Fibroblast of skin of left biceps (primary cell): ENCODE measurements at places on chromosomes 5 and 9.

- no peak for DNase-seq
Measured at GRCh38 chr5:125004009-125004408, 257.6 kb upstream of the ZNF608 start.

DNA sequence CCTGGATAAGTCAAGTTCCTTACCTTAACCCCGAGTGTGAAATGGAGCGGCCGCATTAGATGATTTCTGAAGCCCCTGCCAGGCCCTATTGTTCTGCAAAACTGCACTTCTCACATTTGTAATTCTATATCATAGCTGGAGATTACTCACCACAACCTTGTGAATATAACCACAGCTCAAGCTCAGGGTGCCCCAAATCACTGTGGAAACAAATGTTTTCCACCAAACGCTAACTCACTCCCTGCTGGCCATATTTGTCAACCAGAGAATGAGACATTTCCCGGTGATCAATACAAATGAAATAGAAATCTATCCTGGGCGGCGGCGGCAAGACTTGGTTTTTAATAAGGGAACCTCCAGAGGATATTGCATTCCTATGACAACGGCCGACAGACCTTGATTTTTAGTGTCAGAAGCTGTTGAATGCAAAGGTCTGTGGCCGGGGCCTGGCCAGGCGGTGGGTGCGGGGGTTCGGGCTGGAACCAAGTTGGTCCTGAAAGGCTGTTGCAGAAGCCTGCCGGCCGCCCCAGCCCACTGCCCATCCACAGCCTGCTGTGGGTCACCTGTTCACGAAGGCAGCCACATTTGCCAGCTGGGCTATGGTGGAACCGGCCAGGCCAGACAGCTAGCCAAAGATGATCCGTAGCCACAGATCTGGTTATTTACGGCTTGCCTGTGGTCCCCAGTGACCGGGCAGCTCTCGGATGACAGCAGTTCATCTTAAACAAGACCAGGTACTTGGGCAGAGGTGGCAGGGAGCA, 93.9 kb upstream of the LMX1B start:
- no peak for DNase-seq

DNA sequence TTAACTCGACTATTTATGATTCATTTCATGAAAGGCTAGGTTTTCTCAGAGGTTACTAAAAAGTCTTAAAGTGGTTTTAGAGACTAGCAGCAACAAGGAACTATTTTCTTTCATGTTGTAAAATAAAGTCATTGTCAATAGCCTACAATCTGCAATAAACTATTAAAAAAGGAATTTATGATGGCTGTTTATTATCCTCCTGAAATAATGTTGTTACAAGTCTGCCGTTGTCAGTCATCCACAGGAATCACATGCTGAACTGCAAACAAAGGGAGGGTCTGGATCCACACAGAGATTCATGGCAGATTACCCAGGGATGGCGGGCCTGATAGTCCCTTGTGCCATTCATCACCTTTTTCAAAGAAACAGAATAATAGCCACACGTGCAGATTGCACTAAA, 49.2 kb downstream of the TMEM174 start:
- DNase-seq, result no peak

DNA sequence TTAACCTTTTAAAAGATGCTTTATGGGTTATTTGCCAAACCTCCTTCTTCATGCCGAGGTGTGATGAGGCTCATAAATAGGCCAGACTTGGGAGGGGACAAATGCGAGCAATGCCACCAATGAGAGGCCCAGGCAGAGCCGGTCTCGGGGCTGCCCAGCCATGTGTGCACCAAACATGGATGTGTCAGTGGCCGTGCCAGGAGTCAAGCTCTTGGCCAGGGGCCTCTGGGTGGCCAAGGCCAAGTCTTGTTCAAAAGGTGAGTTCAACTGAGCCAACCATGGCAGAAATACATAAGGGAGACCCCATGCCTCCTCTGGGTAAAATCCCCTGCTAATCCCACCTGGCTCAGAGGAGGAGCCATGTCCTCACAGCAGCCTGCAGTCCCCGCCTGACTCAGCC, 10.9 kb upstream of the LCN15 start:
- DNase-seq, result no peak

- DNase-seq, result no peak
Measured at GRCh38 chr9:124257844-124258606, at the start of gene NEK6. NEK6 (plus strand) TSS chr9:124257949; CDS start chr9:124301965, 44,016 bp downstream.

- no peak for DNase-seq
Measured at GRCh38 chr9:99155736-99156135, 50.8 kb downstream of the TGFBR1 start.

DNA sequence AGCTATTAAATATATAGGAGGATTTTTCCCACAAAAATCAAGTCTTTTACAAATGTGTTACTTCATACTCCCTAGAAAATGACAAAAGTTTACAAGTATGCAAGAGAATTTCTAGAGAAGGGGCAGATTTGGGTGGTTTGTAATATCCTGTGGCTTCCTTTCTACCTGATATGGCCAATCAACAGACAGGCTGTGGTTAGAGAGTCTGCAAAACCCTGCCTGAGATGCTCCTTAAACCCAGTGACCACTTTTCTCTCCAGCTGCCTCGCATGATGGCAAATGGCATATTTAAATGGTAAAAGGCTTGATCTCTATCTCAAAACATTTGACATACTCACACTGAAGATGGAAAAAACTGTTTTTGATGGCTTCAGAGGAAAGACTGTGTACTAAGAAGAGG, 550.1 kb upstream of the ZNF462 start:
- no peak for DNase-seq

GRCh38 chr9:122820490-122820845, 7.9 kb downstream of the PDCL start:
- no peak for DNase-seq

DNA sequence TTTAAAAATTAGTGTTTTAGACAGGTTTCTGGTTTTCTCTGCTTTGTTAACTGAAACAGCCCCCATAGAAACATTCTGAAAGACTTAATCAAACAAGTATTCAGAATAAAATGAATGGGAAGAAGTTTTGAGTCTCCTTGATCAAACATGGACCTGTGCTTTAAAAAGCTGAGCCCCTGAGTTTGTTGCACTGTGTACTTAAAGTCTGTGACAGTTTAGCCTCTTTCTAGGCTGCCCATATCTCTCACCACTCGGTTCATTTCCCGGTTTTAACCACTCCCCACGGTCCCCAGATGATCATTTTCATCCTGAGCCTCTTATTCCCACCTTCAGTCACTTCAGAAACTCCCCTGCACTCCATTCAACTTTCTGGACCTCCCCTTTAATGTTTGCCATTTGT, 215.9 kb upstream of the DMRT1 start:
- DNase-seq, result no peak

- no peak for DNase-seq
Measured at GRCh38 chr9:126375386-126375785, 48.8 kb downstream of the MVB12B start.

- DNase-seq, result no peak
Measured at GRCh38 chr9:90464978-90465377, 177.6 kb downstream of the DIRAS2 start.
